ENCODE measurements at places on chromosomes 13 and 19.

DNA sequence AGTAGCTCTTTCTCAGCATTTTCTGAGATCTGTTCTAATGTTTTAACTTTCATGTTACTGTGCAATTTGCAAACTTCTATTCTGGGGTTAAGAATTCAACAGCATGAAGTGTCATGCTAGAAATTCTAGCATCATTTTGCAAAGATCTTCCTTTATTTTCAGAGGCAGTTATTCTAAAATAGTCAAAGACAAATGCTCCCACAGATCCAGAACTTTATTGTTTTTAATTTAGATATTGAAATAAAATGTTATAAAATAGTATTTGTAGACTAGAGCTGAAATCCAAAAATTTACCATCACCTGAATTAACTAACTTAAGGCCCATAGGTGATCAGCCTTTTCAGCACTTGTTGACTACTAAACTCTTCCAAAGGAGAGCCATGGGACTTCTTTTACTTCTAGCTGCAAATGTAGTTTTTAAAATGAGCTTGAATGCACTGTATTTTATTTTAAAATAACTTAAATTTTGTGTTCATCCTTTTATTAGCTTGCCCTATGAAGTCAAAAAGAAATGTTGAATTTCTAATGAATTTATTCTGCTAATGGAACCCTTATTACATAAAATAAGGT, 3.2 kb downstream of the MAB21L1 start:
- no peak for DNase-seq

DNA sequence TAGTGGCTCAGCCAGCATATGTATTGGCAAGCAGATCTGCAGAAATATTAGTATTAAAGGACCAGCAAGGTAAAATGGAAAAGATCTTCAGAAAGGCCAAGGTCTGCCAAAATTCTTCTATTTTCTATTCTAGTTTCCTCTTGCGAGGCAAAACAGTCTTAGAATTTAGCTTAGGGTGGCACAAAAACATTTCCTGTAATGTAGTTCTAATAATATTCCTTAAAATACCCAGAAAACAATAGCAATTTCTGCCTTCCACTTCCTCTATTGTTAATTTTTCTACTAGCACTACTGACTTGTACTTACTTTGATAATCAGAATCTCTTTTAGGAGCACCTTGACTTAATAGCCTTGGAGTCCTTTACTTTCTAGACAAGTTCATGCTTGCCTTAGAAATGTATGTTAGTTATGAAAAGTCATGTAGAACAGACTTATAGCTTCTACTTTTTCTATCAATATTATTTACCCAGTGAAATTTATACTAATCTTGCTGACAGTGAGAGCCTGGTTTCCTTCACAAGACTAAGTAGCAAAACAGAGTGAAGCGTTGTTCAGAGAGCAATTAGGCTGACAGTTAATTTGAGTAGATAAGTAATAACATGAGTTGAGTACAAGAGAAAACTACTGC, 23.9 kb upstream of the LPAR6 start:
- DNase-seq = no peak

DNA sequence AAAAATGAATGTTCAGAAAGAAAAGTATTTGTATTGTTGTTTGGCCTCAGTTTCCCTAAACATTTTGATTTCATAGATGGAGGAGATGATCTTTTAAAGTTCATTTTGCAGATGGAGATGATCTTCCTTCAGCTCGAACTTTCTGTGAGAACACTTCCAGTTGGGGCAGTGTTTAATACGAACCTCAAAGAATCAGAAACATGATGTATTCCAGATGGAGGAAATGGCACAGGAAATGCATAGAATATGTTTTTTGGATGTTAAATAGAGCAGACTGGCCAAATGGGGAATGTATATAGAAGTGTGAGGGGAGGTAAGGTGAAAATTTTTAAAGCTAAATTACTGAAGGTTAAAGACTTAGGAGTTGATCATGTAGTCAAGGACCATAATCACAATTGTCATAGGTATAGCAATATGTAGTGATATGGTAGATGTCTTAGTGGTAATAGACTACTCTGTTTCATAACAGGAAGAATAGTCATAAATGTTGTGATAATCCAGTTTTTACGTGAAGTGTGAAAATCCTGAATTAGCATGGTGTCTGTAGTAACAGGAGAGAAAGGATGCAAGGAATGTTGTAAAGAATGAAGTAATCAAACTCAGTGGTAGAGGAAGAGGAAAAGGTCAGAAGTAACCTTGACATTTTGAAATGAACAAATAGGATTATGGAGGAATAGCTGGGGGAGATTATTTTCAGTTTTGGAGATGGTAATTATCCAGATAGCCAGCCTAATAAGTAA, 5.1 kb downstream of the RAP2A start:
- DNase-seq = peak; percentile 64

DNA sequence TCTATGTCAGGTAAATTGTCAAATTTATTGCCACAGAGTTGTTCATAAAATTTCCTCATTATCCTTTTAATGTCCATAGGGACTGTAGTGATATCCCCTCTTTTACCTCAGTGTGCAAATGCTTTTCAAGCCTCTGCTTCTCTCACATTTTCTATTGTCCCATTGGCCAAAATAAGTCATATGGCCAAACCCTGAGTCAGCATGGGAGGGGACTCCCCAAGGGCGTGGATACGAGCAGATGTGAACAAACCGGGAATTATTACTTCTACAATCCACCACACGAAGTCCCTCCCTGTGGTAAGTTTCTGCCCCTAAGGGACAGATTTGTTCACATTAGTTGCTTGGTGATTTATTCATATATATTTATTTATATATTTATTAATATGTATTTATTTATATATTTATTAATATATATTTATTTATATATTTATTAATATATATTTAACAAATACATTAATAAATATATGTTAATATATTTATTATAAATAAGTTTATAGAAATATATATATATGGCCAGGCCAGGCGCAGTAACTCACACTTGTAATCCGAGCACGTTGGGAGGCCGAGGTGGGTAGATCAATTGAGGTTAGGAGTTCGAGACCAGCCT, 20.1 kb upstream of the CAMSAP3 start:
- DNase-seq = peak; percentile 21

GRCh38 chr19:4051175-4052101, 15.3 kb downstream of the ZBTB7A start:
- no peak for DNase-seq

DNA sequence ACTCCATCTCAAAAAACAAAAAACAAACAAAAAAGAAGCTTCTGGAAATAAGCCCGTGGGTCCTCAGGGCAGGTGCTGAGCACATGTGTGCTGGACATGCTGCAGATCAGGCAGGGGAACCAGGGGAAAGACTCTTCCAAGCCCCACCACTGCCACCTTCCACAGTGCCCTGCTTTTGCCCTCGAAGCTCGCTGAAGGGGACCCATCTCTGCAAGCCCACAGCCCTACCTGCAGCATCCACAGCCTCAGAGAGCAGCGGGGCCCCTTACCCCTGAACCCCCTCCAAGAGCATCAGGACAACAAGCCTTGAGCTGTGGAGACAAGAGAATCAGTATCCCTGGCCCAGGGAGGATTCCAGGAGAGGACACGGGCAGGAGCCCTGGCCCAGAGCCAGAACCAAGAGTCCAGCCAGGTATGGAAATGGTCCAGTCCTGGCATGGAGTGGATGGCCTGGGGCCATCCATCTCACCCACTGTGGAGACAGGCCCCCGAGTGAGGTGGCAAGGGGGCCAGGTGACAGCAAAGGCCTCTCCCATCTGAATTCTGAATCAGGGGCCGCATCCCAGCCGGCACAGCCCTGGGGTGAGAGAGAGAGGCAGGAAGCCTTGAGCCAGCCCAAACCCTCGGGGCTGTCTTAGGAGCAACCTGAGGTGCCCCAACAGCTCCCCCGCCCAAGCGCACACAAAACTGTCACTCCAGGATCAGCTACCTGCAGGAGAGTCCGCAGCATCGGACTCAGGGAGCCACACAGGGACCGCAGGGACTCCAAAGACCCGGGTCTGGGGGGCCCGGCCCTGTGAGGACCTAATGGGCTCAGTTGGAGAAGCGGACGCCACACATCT, 51.8 kb upstream of the TPM4 start:
- no peak for DNase-seq

Data from choroid plexus epithelial cell (primary cell).